ENCODE measurements at places on chromosomes 11 and 22.
A peak's percentile ranks its signal among the peaks of the same experiment; 100 is the strongest.

- no peak for DNase-seq
Measured at GRCh38 chr22:38860283-38861169, 11.5 kb downstream of the CBX6 start.

GRCh38 chr11:126414615-126415014, 59.1 kb downstream of the ST3GAL4 start:
- no peak for DNase-seq

GRCh38 chr11:420911-421321, 6.1 kb upstream of the SIGIRR start:
- DNase-seq: no peak

GRCh38 chr22:21947040-21948014, 5.3 kb downstream of the PPM1F start:
- DNase-seq: peak; percentile 55

DNA sequence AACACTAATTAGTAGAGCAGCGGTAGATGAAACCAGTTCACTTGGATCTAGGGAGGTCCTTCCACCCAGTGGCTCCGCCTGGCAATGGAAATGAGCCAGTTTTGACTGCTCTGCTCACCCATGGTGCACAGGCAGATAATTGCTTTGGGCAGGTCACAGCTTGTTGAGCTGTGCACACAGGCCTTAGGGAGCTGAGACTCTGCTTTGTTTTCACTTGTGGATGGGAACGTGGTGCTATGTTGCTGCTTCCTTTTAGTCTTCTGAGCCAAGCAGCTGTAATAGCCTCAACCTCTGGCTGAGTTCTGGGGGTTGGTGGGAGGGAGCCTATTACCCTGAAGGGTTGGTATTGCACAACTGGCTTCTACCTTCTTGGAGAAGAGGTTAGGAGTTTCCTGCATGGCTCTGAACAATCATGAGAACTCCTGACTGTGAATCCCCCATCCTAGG, 262.3 kb upstream of the MTNR1B start:
- no peak for DNase-seq

DNA sequence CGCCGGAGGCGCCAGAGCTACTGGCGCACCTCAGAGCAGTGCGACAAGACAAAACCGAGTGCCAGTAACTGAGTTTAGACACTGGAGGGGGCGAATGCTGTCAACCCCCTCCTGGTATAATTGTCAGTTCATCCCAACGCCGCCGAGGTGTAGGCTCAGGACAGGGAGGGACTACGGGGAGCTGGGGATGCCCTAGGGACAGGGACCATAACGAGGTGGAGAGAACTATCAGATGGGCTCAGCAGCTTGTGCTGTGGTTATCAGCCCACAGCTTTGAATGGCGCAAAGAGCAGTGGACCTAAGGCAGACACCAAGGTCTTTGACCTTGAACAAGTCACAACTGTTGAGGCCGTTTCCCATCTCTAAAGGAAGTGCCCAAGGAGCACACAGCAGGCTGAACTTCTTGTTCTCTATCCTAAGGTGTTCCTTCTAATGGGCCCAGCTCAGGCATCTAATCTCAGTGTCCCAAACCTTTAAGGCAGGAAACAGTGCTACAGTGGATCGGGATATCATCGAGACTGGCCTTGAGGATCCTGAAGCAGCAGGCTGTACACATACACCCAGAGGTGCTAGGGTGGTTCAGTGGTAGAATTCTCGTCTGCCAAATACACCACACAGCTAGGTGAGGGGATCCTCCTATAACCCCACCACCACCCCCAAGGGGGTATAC, 958 bp upstream of the TUT1 start:
- no peak for DNase-seq

- DNase-seq: no peak
Measured at GRCh38 chr22:23984430-23984829, 4.5 kb downstream of the GSTT2 start.

- no peak for DNase-seq
Measured at GRCh38 chr11:1576825-1577224, 4.8 kb upstream of the DUSP8 start.

GRCh38 chr11:83319346-83319745, 33.2 kb upstream of the CCDC90B start:
- DNase-seq: no peak

DNA sequence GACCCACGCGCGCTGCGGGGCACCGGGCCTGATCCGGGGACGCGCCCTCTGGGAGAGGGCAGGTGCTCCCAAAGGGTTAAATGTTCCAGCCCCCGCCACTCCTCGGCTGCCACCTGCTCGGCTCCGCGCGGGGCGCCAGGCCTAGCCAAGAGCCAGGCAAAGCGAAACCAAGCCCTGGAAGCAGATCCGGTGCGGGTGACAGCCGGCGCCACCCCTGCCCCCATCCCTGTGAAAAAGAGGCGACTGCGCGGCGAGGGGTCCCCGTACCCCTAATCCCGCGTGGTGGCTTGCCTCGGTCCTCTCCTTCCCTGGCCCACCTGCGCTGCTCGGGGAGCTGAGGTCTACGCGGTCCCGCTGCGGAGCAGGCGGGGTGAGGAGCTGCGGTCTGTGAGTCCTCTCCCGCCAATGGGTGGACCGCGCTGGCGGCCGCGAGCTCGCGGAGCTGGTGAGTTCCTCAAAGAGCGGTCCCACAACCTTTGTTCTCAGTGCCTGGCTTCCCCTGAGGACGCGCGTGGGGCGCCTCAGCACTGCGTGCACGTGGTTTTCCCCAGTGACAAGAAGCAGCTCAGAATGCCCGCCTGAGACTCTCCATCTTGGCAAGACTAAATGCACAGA, at the start of gene ME3:
Gene ME3, minus strand, starts transcription at position 610 of the 615 bp plus-strand sequence.
- no peak for DNase-seq

DNA sequence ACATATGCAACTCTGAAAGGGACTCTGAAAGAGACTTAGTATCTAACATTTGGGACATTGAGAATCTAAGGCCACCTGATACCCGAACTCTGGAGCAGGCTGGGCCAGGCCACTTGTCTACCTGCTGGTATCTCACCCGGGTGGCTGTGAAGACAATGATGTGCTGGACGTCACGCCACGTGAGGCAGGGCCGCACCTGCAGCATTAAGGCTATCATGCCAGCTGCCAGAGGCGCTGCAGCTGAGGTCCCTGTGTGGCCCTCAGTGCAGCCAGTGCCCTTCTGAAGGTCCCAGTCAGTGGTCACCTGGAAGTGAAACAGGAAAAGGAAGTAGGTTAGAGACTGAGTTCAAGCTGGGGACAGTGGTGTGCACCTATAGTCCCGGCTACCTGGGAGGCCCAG, 12.4 kb downstream of the PCSK7 start:
- DNase-seq: no peak

DNA sequence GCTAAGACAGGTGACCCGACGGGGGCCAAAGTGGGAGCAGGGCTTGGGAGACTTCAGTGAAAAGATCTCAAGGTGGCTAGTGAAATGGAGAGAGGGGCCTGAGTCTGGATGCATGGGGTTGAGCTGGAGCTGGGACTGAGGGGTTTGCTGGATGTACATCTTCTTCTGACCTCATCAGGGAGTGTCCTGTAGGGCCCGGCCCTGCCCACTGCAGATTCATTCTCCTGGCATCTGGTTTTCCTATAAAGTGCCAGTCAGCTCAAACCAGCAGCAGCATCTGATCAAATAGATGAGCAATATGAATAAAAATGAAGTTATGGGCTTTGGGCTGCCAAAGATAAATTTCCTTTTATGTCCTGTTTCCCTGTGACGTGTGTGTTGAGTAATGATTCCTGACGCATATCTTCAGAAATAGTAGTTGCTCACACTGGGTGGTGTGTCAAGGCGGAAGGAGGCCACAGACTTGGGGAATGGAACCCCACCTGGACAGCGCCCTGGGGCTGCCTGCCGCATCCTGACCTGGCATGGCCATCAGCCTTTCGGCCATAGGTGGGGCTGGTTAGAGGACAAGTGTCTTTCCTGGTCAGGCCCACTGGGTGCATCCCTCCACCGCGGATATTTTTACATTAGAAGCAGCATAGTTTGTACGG, 135.4 kb downstream of the OSBP2 start:
- DNase-seq: peak; percentile 91

DNA sequence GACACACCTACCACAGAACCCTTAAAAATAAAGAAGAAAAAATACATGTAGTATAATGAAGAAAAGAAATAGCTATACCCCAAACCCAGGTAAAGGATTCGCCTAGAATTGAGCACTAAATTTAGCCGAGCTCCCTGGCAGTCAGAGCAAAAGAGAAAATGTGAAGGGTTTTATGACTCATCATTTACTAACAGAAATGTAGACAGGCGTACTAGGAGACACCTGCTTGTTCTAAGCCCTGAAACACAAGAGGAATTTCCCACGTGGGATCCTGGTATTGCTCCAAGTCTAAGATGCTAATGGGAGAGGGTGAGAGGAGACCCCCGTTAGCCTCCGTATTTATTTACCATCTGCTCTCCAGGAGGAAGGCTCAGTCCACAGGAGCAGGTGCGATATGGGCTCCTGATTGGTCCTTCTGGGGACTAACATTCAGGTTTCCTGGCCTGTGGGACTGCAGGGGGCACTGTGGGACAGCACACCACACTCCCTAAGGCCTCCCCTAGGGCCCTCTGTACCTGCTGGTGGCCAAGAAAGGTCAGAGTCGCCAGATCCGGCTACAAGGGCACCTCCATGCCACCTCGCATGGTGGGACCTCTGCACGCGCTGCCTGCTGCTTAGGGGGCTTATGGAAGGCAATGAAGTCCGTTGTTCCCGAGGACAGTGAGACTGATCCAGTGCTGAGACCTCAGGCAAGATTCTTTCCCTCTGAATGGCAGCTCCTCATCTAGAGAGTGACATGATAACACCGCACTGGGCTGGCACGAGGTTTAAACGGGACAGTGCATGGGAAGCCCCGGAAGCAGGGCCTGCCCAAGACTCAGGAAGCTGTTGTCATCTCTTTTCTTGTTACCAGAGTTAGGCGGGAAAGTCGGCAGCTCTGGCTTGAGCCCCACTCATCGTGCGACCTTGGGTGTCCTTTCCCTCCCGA, 25.8 kb downstream of the KCNC1 start:
- DNase-seq: peak; percentile 9

- peak; percentile 93 for DNase-seq
Measured at GRCh38 chr11:2945031-2945756, 16.0 kb upstream of the PHLDA2 start.

GRCh38 chr11:129935723-129936122, 40.3 kb upstream of the NFRKB start:
- DNase-seq: no peak

GRCh38 chr11:15698855-15699254, 584.1 kb downstream of the INSC start:
- DNase-seq: no peak

GRCh38 chr22:31173386-31174145, 13.6 kb downstream of the RNF185 start:
- peak; percentile 69 for DNase-seq

DNA sequence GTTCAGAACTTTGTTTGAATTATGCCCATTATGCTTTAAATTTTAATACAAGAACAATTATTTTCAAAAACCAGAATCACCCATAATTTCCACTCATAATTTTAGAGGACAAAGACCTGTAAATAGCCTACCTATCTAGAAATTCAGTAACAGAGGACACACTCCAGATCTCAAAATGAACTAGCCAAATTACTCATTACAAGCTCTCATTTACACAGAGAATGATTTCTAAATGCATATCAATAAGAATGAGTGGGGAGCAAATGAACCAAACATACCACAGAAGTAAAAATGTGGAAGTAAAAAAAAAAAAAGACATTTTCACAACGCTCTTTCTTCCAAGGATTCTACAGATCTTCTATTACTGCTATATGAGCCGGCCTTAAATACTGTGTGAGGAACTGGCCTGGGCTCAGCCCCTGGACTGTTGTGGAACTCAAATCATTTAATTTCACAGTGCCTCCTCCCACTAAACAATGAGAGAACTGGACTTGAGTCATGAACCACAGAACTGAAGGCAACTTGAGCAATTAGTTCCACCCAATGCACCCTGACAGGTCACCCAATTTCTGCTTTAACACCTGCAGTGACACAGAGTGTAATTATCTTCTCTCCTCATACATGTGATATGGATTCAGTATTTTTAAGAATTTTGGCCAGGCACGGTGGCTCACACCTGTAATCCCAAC, 8.0 kb downstream of the MRTFA start:
- no peak for DNase-seq

DNA sequence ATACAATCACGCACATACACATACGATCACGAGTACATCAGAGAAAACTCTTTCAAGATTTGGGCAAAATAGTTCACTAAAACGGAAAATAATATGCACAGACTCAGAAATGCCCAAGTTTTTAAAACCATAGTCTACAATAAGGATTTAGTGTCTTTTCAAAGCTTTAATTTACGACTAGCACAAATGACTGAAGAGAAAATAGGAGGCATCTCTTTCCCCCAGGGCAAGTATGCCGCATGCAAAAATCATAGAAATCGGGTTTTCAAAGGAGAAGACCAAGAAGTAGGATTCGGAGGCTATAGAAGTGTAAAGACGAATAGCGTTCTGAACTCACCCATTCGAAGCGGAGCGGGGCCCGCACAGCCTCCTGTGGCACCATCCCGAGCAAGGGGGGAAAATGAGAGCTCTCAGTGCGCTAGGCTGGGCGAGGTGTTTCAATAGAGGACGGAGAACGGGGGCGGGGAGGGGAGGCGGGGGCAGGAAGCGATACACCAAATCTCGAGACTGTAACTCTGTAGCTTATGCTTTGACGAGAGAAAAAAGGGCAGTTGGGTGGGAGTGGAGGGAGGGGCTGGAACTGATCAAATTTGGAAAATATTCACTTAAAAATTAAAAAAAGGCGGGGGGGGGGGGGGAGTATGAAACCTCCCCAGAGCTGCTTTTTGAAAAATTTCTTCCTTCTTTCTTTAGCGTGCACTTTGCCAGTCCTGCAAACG, 15.8 kb downstream of the BLID start:
- DNase-seq: no peak

DNA sequence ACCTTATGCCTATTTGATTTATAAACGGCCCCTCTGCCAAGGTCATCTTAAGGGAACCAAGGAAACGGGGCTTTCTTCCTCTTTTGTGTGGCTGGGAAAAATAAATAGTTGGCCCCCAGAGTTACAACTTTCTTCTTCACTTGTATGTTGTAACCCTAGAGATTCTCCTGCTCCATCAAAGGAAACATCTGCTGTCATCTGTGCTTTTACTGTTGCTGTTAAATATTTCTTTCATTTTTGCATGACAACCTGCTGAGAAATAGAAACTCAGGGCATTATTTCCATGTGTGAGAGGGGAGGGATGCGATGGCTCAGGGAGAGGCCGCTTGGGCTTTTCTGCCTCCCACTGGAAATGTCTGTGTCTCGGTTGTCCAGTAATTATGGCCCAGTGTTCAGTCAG, 21.8 kb upstream of the CDC42EP2 start:
- no peak for DNase-seq

DNA sequence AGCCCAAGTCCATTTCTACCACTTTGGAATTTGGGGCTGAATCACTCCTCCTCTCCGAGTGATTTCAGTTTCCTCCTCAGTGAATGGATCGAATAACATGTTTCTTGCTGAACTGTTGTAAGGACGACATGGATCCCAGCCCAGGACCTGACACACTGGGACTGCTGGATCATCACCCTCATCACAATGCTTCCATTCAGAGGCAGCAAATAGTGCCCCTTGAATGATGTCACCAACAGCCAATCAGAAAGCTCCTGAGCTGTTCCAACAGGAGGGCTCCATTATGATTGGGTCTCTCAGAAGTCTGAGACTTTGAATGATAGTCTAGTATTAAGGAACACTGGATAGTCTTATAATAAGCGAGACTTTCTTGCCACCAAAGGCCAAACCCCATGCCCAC, 158.9 kb downstream of the MYO18B start:
- DNase-seq: no peak

GRCh38 chr11:67195971-67196456, 70.3 kb upstream of the GRK2 start:
- no peak for DNase-seq

Measured in brain microvascular endothelial cell (primary cell).